ACHN (cell line): ENCODE measurements at places on chromosomes 12 and 14.

GRCh38 chr12:99436584-99436983 lies 211.0 kb upstream of the GARIN6 start:
- DNase-seq, result no peak

- DNase-seq, result no peak
Measured at GRCh38 chr12:131603939-131604795, 106.7 kb upstream of the SFSWAP start.

- DNase-seq, result peak; percentile 64
Measured at GRCh38 chr12:95790033-95790916, at the start of gene NTN4. NTN4 (minus strand) TSS chr12:95790764; CDS start chr12:95790309, 455 bp downstream.

GRCh38 chr12:11688831-11689230 lies 39.4 kb downstream of the ETV6 start:
- no peak for DNase-seq

DNA sequence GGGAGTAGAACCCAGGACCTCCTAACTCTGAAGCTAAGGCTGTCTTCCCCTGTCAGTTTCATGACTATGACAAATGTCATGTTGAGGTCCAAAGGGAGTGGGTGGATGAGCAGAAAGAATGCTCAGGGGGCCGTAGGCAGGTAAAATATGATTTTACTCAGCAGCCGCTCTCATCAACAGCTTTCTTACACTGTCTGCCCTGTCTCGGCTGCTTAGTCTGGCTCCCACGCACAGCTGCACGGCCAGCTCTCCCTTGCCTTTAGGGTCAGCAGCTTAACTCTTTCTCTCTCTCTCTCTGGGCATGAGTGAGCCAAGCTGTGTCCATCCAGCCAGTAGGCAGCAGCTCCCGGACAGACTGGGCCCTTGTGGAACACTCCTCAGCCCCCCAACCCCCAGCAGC lies 95.2 kb downstream of the GCH1 start:
- DNase-seq, result no peak
